ENCODE measurements at places on chromosomes 4 and X. TPM values are rescaled to one million over a fixed set of nuclear protein-coding genes. Genes with fewer than 3 reads are reported as not detected.

Gene NPY2R
- total RNA-seq: not detected

Gene DCLK2
- total RNA-seq: 21.5 TPM

Gene MECP2
- 29.9 TPM for total RNA-seq

Gene MAGEA8
- not detected for total RNA-seq

Gene MND1
- total RNA-seq: not detected

DNA sequence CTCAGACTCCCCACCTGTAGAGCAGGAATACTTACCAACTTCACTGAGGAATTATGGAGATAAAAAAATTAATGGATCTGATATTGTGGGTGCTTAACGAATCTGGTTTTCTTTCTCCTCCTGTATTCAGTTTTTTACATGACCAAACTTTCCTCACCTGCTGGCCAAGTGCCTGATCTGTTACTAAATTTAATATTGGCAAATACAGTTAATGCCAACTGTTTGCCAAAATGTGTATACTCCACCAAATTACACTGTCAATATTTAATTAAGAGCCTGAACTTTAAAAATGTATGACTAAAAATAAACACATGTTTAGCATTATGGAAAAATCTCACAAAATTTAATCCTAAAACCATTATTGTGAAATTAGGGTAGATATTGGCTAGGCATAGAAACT, 3.3 kb downstream of the PGRMC2 start:
- no peak for DNase-seq

DNA sequence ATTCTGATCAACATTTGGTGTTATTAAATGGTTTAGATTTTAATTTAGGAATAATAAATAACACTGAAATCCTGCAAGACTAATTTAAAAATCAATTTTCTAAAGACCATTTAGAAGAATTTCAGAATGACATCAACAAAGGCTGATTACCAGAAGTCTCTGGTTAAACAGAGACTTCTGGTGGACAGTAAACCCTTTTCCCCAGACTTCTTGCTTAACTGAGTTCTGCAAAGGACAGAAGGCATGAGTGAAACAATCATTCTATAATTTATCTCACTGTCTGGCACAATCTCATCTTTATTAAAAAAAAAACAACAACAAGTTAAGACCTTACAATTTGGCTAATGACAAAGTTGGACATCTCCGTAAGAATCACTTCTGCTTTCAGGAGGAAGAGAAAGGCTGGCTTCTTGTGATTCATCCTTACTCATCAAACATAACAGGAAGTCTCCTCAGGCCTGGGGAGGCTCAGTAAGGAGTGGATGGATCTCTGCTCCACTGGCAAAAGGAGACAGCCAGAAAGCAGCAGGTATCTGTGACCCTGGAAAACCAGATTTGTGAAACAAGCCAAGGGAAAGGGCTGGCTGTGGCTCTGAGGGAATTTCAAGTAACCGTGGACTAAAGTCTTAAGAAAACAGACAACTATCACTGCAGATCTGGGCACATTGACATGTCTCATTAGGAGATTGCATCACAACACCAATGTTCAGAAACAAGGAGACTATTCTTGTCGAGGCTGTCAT, 908 bp upstream of the TLR6 start:
- peak; percentile 69 for DNase-seq

GRCh38 chr4:54547299-54548097, 110.3 kb upstream of the KIT start:
- no peak for DNase-seq

- DNase-seq: no peak
Observed at GRCh38 chr4:183611210-183611830, 47.7 kb downstream of the RWDD4 start.

DNA sequence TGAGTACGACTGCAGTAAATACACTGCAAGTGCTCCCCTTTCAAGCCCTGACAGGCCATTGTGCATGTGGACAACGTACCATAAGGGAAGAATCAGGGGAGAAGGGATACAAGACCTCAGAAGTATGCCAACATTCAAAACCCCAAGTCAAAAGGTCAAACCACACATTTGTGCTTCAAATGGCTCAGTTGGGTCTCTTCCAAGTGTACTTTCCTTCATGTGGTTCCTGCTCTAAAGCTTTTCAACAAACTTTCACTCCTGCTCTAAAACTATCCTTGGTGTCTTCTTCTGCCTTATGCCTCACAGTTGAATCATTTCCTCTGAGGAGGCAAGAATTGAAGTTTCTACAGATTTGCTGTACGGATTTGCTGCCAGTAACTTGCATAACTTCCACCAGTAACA, 305.7 kb upstream of the SLIT2 start:
- peak; percentile 49 for DNase-seq

GRCh38 chrX:153494541-153495361, at the start of gene BGN:
Gene BGN, plus strand, starts transcription at chrX:153494980. Its CDS starts 9,652 bp downstream, at chrX:153504632.
- peak; percentile 12 for DNase-seq

GRCh38 chrX:21132686-21133393, 241.4 kb upstream of the CNKSR2 start:
- no peak for DNase-seq

GRCh38 chr4:182126096-182126495, 117.1 kb upstream of the TENM3 start:
- peak; percentile 8 for DNase-seq

GRCh38 chr4:179757641-179758040, 2315.4 kb upstream of the AGA start:
- DNase-seq: no peak

- DNase-seq: no peak
Observed at GRCh38 chrX:17053502-17053901, 107.0 kb downstream of the REPS2 start.

GRCh38 chr4:54587107-54587891, 70.5 kb upstream of the KIT start:
- no peak for DNase-seq

DNA sequence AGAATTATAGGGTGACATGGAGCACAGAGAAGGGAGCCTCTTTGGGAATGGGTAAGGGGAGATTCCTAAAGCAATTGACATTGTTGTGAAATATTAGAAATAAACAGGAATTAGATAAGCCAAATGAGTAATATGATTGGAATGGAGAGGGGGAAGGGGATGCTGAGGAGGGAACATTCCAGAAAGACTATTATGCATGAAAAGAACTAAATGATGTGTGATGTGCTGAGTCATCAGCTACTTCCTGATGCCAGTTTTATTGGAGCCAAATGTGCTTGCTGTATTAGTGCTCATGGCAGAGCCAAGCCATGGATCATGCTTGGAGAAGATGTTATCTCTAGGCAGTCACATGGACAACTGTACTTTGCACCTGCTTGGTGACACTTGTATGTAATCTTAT, 189.0 kb upstream of the HCCS start:
- peak; percentile 23 for DNase-seq

Data from myocyte (in vitro differentiated cells).